Stimulated activated CD8-positive, alpha-beta memory T cell treated with anti-CD3 and anti-CD28 coated beads, Interleukin-4, amount 100 ng/mL, for 4 hours (primary cell): ENCODE measurements at places on chromosomes 4 and X.

GRCh38 chr4:92305878-92306520 lies 2.2 kb downstream of the GRID2 start:
- DNase-seq, result no peak

- DNase-seq, result no peak
Observed at GRCh38 chr4:76147454-76148141, 599 bp downstream of the NUP54 start.

- DNase-seq, result no peak
Observed at GRCh38 chrX:44216171-44216570, 127.3 kb downstream of the EFHC2 start.

GRCh38 chrX:136858007-136858756 lies 22.3 kb downstream of the RBMX start:
- no peak for DNase-seq

- DNase-seq, result no peak
Observed at GRCh38 chr4:179836179-179837075, 2394.2 kb upstream of the AGA start.

- no peak for DNase-seq
Observed at GRCh38 chr4:681736-682451, 7.1 kb downstream of the SLC49A3 start.

- DNase-seq, result no peak
Observed at GRCh38 chr4:100422894-100423293, 94.9 kb downstream of the EMCN start.

- no peak for DNase-seq
Observed at GRCh38 chr4:42709392-42710065, 52.6 kb upstream of the ATP8A1 start.

- DNase-seq, result no peak
Observed at GRCh38 chr4:64407000-64407399, 2.2 kb downstream of the TECRL start.

GRCh38 chr4:128286474-128287058 lies 1.0 kb downstream of the PGRMC2 start:
- DNase-seq, result no peak

DNA sequence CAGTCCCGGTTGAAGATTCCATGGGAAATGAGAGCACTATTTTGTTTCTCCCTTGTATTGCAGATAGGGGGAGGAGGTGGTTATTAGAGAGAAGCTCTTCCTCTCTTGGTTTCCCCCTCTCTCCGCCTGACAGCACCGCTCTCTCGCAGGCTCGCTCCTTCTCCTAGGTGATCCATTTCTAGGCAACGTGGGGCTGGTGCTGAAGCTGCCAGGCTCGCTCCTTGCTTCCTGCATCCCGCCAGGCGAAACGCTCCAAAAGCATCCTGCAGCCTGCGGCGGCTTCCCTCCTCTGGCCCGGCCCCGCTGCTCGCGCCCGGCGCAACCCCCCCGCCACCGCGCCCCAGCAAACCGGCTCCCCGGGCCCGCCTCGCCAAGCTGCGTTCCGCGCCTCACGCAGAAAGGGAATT lies at the start of gene GRID2:
TSS of gene GRID2 (plus strand) at position 346 of the 407 bp plus-strand sequence.
- DNase-seq, result no peak

GRCh38 chr4:164509951-164510350 lies 244.0 kb upstream of the SMIM31 start:
- DNase-seq, result no peak

DNA sequence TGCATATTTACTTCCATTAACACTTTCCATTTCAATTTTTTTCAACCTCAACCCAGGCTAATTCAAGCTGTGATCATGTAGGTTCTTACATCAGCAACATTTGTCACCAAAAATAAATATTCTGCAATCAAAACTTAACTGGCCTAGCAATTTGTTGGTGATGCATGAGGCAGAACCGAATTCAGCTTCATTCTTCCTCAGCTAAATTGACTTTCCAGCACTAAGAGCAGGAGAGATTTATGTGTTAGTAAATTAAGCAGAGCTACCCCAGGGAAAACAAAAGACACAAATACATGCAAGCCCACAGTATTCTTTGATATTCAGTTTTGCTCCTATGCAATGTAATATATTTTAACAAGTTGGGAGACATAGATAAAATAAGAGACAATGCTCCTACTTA lies 208.7 kb upstream of the NDST3 start:
- DNase-seq, result no peak

- no peak for DNase-seq
Observed at GRCh38 chrX:5341902-5342301, 886.8 kb downstream of the NLGN4X start.

- no peak for DNase-seq
Observed at GRCh38 chr4:15031993-15032675, 29.9 kb downstream of the CPEB2 start.

- no peak for DNase-seq
Observed at GRCh38 chr4:154345359-154345758, 146.2 kb downstream of the DCHS2 start.

- no peak for DNase-seq
Observed at GRCh38 chr4:18127030-18127429, 105.5 kb upstream of the LCORL start.

GRCh38 chr4:26081795-26082498 lies 167.9 kb downstream of the SMIM20 start:
- no peak for DNase-seq

- no peak for DNase-seq
Observed at GRCh38 chrX:24494647-24495075, 29.6 kb downstream of the PDK3 start.

DNA sequence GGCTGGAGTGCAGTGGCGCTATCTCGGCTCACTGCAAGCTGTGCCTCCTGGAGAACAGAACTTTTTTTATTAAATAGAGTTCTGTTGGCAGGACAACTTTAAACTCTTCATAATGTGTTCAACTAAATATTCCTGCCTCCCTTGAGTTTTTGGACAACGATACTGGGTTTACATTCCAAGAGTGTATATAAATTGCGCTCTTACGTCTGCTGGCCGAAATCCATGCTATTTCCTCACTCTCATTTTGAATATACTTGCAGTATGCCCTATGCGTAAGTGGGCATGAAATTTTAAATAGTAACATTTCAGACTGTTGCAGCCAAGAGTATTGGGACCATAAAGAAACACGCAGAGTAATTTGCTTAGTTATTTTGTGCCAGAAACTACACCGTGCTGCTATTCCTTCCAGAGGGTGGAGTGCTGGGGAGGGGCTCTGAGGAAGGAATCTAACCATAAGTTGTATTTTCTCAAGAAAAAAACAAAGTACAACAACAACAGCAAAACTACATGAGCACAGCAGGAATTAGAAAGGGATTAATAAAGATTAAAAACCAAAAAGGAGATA lies 480.0 kb downstream of the NLGN4X start:
- DNase-seq, result no peak

- no peak for DNase-seq
Observed at GRCh38 chrX:111338095-111338698, 67.9 kb upstream of the CAPN6 start.

GRCh38 chr4:4386296-4386735 lies 586 bp upstream of the NSG1 start:
- no peak for DNase-seq

- no peak for DNase-seq
Observed at GRCh38 chr4:159090255-159090654, 12.6 kb upstream of the RAPGEF2 start.

DNA sequence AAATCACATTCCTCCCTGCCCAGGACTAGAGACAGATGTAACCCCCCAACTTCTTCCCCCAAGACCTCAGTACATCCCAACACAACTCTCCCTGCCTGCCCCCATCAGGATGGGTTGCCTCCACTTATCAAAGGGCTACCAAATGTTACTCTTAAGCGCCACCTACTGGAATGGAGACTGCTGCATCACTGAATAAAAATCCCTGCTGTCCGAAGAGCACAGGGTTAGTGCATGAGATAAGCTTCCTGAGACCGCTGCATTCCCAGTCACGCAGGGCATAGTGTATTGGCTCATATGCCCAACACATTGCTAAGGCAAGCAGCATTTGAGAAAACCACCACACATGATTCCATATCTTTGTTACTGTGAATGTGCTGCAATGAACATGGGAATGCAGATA lies 544.5 kb downstream of the PPP4R3C start:
- DNase-seq, result no peak

- DNase-seq, result no peak
Observed at GRCh38 chr4:121096629-121097028, 24.3 kb upstream of the NDNF start.

DNA sequence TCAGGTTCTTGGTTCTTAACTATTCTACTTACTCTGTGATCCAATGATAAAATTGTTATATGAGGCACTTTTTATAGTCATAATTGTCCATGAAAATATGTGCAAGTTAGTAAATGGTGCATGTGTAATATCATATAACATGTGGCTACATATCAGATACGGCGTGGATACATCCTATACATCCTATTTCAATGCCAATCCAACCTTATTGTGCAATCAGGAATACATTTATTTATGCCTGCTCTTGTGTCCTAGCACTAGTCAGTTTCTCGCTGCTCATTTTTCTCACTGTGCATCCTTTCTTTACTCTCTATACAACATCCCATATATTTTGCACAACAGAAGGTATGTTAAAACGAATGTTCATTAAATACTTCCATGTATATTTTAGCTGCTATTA lies 1141.1 kb downstream of the FAT4 start:
- no peak for DNase-seq

DNA sequence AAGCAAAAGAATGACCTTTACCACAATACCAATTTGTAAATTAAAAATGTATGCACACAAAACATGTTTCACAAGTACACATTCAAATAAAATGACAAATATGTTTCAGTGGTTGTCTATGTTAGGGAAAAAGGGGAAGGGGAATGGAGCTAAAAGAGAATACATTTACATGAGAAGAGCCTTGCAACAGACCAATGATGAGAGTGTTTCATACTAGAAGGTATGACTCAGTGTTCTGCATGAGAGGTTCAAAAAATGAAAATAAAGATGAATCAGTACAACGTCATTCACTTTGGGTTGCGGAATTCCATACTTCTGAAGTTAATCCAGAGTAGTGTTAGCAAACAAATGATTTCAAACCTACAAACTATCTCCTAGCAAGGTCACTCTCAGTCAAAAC lies 51.7 kb downstream of the RPGR start:
- DNase-seq, result no peak
